ENCODE measurements at places on chromosomes 2 and 18.

GRCh38 chr2:50385349-50385748, 646.6 kb downstream of the NRXN1 start:
- DNase-seq: no peak

DNA sequence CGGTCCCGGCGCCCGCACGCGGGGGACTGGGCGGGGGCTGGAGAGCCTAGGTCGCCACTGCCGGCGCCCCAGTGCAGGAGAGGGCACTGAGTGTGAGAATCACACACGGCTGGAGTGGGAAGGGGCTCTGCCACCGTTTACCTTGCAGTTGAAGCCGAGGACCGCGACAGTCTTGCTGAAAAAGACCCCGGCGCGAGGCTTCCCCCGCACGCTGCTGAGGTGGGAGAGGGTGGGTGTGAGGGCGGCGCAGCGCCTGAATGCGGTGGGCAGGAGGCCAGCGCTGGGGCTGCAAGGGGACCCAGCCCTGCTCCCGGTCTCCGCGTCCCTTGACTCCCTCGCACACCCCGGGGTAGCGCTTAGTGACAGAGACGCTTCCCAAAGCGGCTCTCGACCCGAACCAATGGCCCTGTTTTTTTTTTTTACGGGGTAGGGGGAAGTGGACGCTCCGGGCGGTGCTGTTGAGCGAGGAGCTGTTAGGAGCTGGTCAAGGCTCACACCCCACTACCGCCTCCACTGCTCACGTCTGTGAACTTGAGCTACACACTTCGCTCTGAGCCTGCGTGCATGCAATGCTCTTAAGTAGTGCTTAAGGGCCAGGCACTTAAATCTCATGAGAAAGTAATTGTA, 794 bp downstream of the NOTO start:
- no peak for DNase-seq

- no peak for DNase-seq
These were observed 987.4 kb downstream of the SUCLG1 start for GRCh38 chr2:83471655-83472054.

GRCh38 chr2:157327200-157327599, 1.6 kb upstream of the ERMN start:
- no peak for DNase-seq

DNA sequence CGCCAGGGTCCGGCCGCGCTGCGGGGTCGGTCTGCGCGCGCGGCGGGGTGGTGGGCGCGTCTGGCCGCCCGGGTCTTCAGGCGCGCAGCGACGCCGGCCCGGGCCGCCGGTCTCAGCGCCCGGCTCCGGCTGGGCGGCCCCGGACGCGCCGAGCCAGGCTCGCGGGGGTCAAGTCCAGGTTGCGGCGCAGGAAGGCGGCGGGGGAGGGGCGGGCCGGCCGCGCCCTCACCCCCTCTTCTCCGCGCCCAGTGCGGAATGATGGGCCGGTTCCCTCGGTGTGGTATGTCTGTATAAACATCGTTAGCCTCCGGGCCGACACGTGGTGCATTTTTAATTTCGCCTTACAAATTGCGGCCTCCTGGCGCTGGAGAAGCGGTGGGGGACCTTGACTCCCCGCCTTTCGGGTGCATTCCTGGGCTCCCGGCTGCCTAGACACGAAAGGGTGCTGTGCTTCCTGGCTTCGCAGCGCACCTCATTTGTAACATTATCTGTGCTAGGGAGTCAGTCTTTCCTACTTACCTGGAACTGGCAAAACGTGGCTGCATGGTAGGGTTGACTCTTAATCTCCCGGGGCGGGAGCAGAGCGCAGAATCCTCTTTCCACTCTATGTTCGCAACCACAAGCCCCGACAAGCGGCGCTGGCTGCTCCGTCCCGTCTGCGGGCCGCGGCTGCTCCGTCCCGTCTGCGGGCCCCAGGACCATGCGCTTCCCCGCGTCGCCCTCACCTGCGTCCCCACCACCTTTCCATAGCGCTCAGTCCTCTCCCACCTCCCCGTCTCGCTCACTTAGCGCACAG, 69.0 kb downstream of the CTAGE1 start:
- DNase-seq: no peak

GRCh38 chr2:132547090-132547687, 122.8 kb downstream of the LYPD1 start:
- peak; percentile 76 for DNase-seq

DNA sequence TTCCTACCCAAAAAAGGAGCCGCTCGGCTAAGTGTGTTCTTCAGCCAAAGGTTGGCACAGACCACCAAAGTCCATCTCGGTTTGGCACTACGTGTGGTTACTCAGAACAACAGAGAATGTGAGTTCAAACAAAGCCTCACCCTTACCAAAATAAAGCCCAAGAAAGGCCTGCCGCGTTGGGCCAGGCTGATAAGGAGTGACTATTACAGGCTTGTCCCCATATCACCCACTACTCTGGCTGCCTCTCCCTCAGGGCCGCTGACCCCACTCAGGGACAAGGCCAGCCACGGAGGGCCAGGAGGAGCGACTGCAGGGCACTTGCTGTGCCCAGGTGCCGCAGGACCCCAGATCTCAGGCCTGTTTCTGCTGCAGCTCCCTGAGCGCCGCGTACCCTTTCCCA, 13.8 kb downstream of the HS1BP3 start:
- DNase-seq: no peak

- no peak for DNase-seq
These were observed 92.5 kb downstream of the HAUS1 start for GRCh38 chr18:46196627-46197243.

- DNase-seq: no peak
These were observed 51.8 kb downstream of the MYL12B start for GRCh38 chr18:3313685-3314084.

- no peak for DNase-seq
These were observed 377.1 kb upstream of the MEIS1 start for GRCh38 chr2:66057844-66058243.

- DNase-seq: no peak
These were observed 5.1 kb downstream of the FECH start for GRCh38 chr18:57581301-57581934.

GRCh38 chr2:17104454-17104853, 413.8 kb downstream of the RAD51AP2 start:
- DNase-seq: no peak

DNA sequence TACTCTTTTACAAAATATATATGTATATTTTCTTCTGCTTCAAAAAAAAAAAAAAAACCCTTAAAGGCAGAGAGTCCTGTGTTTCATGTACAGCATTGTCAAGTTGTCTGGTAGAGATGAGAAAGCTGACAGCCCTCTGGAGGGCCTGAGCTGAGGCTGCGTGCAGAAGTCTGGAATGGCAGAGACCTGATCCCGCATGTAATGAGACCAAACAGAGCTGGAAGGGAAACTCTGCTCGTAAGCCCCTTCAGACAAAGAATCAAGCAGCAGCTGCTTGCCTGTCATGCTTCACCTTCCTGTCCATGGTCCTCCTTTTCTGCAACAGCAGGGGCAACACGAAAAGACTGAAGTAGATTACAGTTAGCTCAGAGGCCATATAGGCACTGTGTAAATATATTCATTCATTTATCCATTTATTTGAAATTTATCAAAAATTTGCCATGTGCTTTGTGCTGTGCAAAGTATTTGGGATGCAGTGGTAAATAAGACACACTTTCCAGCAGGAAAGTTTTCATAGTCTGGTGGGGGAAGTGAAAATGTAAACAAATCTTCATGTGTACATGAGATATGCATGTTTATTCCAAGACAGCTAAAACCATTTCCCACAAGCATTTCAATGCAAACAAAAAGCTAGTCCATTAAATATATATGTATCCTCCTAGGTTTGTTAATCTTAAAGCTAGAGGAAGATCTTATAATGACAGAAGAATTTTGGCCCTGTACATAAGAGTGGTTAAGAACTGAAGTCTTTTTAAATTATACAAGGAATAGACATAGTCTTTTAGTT, 912.7 kb downstream of the CPS1 start:
- DNase-seq: no peak

GRCh38 chr2:135633582-135633981, 102.3 kb downstream of the R3HDM1 start:
- no peak for DNase-seq

DNA sequence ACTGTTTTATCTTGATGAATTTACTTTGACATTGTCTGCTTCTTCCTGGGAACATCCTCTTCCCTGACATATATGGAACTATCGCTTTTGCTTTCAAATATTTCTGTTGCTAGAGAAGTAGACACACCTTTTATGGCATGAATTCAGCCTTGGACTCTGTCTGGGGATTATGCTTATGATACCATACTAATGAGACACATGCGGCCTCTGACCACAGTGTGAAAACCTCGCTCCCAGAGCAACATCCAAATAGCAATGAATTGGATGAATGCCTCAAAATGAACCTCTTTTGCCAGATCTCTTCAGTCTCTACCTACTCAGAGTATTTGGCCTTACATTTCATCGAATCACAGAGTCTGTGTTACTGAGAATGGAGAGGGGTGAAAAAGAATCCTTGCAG, 70.9 kb downstream of the PIEZO2 start:
- no peak for DNase-seq

GRCh38 chr2:188600536-188601210, 309.0 kb downstream of the GULP1 start:
- DNase-seq: peak; percentile 55
